ENCODE measurements at places on chromosomes 12 and 14.

DNA sequence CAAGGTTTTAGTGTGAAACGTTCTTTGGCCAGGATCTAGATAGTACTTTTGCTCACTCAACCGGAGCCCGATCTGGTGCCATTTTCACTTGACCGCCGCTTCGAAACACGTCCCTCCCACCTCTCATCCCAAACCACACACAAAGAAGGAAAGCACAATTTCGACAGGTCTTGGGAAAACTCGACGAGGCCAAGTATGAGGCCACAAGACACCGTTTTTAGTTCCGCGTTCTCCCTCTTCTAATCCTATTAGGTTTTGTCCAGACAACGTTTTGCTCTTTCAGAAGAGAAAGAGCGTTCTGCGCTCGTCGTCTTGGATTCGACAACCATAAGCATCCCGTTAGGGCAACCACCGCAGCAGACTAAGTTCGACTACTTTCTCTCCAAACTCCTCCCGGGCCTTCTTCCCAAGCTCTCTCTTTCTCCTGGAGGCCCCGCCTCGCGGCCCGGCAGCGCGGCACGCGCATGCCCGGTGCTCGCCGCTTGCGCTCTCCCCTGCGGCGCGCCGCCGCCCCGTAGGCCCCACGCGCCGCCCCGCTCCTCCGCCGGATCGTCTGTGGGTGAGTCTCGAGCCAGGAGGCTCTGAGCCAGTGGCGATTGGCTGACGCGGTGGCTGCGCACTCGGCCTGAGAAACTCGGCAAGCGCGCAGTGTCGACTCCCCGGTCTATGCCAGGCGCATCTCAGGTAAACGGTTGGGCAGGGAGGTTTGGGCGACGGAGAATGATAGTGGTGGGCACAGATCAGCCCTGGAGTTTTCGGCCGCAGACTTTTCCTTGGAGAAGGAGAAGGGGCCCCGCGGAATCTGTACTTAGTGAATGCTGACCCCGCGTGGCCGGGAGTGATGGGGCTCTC lies at the start of gene MIPOL1:
Gene MIPOL1 (plus strand): TSS at position 517 of the 852 bp plus-strand sequence. CDS start 49,952 bp downstream, outside the sequence.
- DNase-seq, result no peak

- no peak for DNase-seq
These were observed 16.3 kb downstream of the ASB2 start for GRCh38 chr14:93960108-93960475.

DNA sequence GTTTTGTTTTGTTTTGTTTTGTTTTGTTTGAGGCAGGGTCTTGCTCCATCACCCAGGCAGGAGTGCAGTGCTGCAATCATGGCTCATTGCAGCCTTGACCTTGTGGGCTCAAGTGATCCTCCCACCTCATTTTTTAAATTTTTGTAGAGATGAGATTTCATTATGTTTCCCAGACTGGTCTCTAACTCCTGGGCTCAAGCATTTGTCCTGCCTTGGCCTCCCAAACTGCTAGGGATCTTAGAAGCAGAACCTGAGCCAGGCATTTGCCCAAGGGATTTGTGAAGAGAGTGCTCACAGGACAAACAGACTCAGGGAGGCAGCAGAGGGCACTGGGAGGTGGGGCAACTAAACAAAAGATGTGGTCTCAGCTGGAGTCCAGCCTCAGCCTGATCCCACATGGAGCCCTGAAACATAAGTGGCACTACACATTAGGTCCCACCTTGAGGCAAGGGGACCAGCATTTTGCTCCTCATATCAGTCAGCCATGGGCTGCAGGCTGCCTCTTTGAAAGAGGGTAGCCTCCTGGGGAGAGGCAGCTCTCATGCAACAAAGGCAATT lies 86.2 kb upstream of the CMKLR1 start:
- no peak for DNase-seq

DNA sequence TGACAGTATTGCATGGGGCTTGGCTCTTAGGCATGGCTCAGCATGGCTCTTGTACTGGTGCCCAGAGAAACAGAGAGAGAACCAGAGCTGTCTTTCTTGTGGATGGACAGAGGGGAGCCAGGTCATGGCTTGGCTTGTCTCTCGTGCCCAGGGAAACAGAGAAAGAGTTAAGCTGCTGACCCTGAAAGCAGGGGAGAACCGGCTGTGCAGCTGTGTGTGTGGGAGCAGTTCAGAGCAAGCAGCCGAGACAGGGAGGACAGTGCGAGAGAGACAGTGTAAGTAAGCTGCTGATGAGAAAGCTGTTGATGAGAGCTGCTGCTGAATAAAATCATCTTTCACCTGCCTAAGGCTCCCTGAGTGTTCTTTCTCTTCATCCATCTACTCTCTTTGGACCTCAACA lies 61.3 kb upstream of the DDHD1 start:
- DNase-seq, result no peak

GRCh38 chr14:73752297-73752992 lies 38.3 kb upstream of the PNMA1 start:
- DNase-seq, result no peak

DNA sequence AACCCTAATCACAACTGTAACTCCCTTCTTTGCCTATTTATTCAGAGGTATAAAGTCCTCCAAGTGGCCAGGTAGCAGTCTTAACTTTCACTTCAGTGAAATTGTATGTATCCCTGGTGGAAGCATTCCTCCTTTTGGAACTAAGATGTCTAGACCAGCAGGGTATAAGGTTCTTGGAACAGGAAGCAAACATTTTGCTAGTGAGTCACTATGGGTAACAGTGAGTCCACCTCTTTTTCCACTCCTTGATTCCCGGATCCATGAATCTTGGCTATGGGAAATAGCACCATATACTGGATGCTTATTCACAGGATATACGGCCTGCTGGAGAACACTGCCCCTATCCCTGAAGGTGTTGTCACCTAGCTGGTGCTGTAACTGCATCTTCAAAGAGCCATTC lies 80.2 kb downstream of the KCNA5 start:
- DNase-seq, result no peak

GRCh38 chr14:92579244-92579936 lies 65.8 kb downstream of the RIN3 start:
- DNase-seq, result no peak

- no peak for DNase-seq
These were observed 178.1 kb downstream of the SOX5 start for GRCh38 chr12:23771240-23771949.

DNA sequence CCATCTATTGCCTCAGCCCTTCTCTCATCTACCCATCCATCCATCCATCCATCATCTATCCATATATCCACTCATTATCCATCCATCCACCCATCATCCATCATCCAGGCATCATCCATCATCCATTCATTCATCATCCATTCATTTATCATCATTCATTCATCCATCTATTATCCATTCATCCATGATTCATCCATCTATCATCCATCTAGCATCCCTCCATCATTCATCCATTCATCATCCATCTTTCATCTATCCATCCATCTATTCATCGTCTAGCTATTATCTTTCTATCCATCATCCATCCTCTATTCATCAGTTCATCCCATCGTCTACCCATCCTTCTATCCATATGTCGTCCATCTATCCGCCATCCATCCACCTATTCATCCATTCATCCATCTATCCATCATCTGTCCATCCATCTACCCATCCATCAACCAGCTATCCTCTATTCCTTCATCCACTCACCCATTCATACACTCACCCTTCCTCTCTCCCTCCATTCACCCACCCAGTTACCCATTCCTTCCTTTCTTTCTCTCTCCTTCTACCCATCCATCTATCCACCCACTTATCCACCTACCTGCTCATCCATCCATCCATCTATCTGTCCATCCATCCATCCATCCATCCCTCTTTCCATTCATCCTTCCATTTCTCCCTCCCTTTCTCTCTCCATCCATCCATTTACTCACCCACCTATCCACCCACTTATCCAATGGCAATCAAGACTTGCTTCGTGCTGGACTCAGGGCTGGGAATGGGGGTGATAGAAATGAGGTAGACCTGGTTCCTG lies 59.3 kb downstream of the KIF26A start:
- DNase-seq, result no peak

DNA sequence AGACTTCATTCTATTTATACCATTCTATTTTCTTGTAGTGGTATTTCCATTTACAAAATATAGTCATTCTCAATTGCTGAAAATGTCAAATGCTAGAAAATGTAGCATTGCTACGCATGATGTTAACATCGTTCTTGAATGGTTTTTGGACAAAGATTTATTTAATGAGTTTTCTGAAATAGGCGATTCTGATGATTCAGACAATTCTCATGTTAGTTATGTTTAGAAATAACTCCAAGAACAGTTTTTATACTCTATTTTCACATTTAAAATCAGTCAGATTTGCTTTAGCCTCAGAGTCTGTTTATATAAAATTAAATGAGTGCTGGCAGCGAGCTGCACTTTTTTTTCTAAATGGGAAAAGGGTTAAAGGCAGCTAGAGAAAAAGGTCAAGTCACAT lies 414.8 kb upstream of the MGAT4C start:
- DNase-seq, result no peak

GRCh38 chr14:99570544-99571302 lies 33.3 kb downstream of the CCDC85C start:
- DNase-seq, result no peak

- DNase-seq, result no peak
These were observed 6.8 kb downstream of the VRK1 start for GRCh38 chr14:96803958-96804357.

- peak; percentile 20 for DNase-seq
These were observed 199.5 kb upstream of the CAND1 start for GRCh38 chr12:67069451-67070306.

DNA sequence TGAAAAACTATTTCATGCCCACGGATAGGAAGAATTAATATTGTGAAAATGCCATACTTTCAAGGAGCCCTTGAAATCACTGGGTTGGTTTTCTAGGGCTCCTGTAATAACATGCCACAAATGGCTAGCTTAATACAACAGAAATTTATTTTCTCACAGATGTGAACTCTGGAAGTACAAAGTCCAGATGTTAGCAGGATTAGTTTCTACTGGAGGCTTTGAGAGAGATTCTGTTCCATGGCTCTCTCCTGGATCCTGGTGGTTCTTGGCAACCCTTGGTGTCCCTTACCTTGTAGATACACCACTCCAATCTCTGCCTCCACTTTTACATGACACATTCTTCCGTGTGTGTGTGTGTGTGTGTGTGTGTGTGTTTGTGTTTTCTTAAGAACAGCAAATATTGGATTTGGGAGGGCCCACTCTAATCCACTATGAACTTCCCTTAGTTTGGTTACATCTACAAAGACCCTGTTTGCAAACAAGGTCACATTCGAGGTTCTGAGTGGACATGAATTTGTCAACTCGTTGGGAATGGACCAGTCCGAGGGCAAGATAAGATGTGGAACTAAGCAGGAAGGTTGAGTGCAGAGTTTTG lies 381.1 kb downstream of the IPO8 start:
- no peak for DNase-seq

- no peak for DNase-seq
These were observed 16.1 kb downstream of the EML1 start for GRCh38 chr14:99809360-99809759.

GRCh38 chr14:101775826-101776225 lies 14.3 kb downstream of the PPP2R5C start:
- DNase-seq, result no peak

DNA sequence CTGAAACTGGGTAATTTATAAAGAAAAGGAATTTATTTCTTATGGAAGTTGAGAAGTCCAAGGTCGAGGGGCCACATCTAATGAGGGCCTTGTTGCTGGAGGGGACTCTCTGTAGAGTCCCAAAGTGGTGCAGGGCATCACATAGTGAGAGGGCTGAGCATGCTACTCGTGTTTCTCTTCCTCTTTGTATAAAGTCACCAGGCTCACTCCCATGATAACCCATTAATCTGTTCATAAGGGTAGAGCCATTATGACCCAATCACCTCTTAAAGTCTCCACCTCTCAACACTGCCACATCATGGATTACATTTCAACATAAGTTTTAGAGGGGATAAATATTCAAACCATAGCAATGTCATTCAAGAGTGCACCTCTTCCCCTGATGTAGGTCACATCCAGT lies 79.1 kb upstream of the ATP2B1 start:
- DNase-seq, result no peak

- no peak for DNase-seq
These were observed 9.1 kb downstream of the GSG1 start for GRCh38 chr12:13094367-13094766.

DNA sequence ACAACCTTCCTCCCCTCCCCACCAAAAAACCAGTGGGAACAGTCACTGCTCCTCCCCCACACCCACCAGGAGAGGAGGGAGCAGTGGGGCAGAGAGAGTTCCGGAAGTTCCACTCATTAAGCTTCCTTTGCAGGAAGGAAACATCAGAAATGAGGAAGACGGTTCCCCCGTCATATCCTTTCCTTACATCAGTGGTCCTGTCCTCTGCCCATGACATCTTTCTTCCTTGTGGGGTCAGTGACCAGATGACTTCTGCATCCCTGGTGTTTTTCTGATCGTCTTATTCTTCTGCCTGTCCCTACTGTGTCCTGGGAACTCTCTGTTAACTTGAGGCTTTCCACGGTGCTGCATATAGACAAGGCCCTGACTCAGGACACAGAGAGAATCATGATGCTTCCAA lies 40.8 kb upstream of the SPTLC2 start:
- DNase-seq, result no peak

DNA sequence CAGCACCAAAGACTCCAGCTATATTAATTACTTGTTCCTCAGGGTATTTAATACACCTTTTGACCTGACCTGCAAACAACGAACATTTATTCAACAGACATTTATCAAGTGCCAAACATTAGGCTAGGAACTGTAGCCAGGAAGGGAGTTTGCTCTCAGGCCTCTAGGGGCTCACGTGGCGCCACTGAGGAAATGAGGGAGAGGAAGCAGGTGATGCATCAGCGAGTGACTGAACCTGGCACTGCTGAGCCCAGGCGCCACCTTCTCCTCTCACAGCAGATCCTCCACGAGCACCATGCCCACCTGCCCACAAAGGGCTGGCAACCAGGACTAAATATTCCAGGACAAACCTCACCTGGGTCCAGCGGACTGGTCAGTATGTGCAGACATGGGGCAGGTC lies 50.2 kb downstream of the SETD3 start:
- peak; percentile 9 for DNase-seq

DNA sequence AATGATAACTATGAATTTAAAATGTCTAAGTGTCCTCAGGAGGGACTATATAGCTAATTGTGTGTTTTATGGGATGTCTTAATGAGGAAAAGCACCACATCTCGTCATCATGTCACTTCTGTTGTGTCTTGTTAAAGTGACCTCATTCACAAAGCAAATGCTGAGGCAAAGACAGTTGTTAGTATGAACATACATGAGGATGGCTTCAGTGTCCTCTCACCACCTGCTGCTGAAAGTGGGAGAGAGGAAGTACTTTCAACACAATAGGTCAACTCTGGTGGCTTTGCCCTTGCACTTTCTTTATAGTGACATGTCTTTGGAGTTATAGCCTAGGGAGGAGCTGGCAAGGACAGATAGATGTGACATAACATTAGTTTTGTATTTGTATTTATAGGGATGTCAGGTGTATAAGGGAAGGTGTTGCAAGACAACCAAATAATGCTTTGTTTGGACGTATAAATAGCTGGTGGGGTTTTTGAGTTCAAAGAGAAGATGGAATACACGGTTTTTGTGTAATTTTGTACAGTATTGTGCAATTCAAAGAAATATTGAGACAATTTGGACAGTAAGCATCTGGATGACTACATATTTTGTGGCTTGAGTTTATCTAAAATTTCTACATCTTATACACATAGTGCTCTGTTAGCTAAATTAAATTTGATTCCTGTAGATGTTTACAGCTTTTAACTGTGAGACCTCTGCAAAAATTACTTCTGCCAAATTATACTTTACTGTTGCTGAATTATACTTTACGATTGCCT lies 131.7 kb upstream of the ATP2B1 start:
- no peak for DNase-seq

GRCh38 chr12:63318933-63319332 lies 167.9 kb upstream of the AVPR1A start:
- DNase-seq, result no peak

GRCh38 chr12:57740656-57741412 lies 2.3 kb upstream of the AGAP2 start:
- peak; percentile 31 for DNase-seq

Data from stimulated activated CD4-positive, alpha-beta T cell treated with anti-CD3 and anti-CD28 coated beads, Interleukin-1b, Interleukin-23, amount 100 ng/mL, for 24 hours (primary cell).